ENCODE measurements at places on chromosomes 4 and X.

GRCh38 chrX:41421071-41421729, 25.9 kb upstream of the NYX start:
- no peak for DNase-seq

DNA sequence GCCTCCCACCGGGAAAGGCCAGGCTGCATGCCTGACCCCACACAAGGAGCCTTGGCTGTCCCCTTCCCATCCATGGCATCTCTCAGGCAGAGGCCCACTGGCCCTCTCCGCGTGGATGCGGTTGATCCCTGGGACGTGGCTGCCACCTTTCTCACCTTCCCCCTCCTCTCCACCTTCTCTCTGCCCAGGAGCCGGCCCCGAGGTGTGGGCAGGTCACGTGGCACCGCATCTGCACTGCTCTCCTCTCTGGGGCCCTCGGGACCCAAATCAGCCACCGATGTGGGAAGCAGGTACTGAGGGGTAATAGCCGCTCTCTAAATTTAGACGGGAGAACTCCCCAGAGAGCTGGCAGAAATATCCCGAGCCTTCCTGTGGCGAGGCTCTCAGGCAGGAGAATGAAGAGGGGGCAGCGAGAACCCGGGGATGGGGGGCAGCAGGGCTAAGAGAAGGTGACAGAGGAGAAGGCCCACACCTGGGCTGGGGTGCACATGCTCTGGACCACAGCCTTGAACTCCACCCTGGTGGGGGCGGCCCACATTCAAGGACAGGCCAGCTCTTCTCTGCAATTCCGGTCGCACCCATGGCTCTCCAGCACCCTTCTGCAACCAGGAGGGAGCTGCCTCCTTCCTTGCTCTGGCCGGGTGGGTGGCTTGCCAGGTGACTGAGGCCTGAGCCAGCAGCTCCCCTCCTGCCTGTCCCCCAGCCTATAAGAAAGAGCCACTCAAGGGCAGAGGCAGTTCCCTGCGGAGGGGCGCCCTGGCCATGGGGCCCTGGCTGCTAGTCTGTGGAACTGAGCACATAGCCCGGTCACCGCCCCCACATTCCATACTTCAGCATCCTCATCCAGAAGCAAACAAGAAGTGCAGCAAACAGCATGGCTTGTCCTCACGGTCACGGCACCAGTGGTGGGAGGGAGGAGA, 9.6 kb upstream of the DUSP9 start:
- no peak for DNase-seq

DNA sequence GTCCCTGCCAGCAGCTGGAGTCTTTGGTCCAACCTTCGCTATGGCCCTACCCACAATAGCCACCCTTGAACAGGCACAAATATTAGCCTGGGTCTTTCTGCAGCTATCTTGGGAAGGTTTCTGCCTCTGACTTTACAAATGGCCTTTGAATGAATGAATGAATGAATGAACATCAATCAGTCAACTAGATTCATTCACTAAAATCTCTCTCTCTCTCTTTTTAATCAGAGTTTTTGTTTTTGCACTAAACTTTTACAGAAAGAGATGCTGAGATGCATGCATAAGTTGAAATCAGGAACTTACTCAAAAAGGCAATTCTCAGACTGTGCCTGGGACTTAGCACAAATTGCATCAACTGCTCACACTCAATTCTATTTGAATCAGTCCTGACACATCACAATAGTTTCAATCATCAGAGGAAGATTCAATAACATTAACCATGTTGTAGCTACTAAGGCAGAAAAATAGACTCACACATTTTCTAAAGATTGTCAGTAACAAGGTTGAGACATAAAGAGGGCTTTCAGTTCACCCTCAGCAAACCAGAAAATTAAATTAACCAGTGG, 55.0 kb downstream of the ANXA3 start:
- no peak for DNase-seq

DNA sequence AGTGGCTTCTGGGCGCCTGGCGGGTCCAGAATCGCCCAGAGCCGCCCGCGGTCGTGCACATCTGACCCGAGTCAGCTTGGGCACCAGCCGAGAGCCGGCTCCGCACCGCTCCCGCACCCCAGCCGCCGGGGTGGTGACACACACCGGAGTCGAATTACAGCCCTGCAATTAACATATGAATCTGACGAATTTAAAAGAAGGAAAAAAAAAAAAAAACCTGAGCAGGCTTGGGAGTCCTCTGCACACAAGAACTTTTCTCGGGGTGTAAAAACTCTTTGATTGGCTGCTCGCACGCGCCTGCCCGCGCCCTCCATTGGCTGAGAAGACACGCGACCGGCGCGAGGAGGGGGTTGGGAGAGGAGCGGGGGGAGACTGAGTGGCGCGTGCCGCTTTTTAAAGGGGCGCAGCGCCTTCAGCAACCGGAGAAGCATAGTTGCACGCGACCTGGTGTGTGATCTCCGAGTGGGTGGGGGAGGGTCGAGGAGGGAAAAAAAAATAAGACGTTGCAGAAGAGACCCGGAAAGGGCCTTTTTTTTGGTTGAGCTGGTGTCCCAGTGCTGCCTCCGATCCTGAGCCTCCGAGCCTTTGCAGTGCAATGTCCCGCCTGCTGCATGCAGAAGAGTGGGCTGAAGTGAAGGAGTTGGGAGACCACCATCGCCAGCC, at the start of gene ATOH1:
Gene ATOH1, plus strand, starts transcription at position 422 of the 663 bp plus-strand sequence. Its CDS starts 174 bp downstream, at position 596.
- no peak for DNase-seq

DNA sequence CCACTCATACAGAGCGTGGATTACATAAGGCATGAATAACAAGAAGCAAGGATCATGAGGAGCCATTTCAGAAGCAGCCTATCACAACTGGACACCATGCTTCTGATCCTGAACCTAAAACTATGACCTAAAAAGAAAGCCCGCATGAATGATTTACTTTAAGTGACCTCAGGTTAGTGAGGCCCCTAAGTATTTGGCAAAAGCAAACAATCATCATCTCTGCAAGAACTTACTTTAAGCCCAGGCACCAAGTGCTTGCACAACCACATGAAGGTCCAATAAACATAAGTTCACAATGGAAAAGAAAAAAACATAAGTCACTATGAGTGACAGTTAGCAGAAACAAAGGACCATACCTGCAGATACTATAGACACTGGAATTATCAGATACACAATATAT, 7.9 kb upstream of the MBTPS2 start:
- no peak for DNase-seq
